NCI-H187 treated with DMSO at 0.1 percent for 48 hours (cell line): ENCODE measurements at places on chromosomes 5 and 9.

- no peak for DNase-seq
Observed at GRCh38 chr9:21154018-21154608, 12.3 kb downstream of the IFNA21 start.

DNA sequence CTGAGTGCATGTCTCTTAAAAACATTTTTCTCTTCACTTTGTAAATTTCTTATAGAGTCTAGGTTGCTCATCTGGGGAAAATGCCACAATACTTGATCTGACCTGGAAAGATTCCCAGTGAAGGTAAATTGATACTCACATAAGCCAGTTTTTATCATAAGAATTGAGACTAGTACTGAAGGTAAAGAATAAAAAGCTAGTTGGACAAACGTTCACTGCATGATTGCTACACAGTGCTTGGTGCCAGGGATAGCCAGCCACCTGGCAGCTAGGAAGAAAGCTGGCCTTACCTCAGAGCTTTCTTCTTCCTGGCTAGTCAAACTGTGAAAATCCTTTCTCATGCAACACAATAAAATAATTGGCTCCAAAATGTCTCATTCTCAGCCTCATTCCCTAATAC is 77.1 kb downstream of the MUSK start:
- DNase-seq, result no peak

GRCh38 chr5:122736086-122736845 is 38.6 kb upstream of the SNX2 start:
- no peak for DNase-seq

GRCh38 chr5:58019614-58020013 is 440.3 kb downstream of the PLK2 start:
- no peak for DNase-seq

- no peak for DNase-seq
Observed at GRCh38 chr5:76690704-76691466, 25.0 kb upstream of the F2R start.

DNA sequence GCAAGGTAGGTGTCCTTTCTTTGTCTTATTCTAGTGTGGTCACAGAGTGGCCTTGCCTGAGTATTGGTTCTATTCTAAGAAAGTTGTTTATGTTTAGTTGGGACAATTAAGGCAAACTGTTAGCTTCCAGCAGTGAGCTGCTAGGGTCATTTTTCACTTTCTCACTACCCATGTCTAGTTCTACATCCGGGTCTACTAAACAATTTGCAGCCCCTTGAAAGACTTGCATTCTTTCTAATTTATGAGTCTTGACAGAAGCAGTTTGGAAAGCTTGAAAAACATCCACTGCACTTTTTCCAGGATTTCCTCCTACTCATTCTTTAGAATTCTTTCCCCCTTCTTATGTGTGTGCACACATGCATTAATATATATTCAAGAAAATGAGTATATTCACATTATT is 892.2 kb upstream of the ACO1 start:
- DNase-seq, result no peak

DNA sequence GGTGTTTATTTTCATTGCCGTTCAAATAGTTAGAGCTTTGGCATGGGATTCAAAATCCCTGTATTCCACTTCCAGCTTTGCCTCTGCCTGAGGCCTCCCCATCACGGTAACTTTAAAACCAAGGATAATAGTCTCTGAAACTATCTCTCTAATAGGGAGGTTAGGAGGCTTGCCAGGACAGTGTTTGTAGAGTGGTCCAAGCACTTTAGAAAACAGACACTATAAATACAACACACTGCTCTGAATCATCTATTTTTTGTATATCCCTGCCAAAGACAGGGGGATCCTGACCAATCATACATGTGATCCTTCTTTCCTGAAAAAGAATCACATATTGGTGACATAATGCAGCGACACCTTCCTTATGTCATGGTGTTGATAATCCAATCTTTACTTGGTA is 326.8 kb downstream of the BNC2 start:
- no peak for DNase-seq

DNA sequence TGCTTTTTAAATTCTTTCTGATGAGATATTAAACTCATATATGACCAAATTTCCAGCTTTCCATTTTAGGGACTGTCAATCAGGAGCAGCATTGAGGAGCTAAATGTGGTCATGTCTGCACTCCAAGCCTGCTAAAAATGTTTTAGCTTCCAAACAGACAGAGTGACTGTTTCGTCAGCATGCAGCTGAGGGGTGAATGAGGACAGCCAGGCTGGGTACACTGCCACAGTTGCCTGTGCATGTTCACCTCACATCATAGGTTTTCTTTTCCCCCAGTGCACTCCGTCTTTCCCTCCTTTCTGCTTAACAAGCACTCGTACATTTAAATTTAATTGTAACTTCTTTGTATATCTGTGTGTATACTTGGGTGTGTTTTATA is 138.1 kb downstream of the ARRDC3 start:
- no peak for DNase-seq

DNA sequence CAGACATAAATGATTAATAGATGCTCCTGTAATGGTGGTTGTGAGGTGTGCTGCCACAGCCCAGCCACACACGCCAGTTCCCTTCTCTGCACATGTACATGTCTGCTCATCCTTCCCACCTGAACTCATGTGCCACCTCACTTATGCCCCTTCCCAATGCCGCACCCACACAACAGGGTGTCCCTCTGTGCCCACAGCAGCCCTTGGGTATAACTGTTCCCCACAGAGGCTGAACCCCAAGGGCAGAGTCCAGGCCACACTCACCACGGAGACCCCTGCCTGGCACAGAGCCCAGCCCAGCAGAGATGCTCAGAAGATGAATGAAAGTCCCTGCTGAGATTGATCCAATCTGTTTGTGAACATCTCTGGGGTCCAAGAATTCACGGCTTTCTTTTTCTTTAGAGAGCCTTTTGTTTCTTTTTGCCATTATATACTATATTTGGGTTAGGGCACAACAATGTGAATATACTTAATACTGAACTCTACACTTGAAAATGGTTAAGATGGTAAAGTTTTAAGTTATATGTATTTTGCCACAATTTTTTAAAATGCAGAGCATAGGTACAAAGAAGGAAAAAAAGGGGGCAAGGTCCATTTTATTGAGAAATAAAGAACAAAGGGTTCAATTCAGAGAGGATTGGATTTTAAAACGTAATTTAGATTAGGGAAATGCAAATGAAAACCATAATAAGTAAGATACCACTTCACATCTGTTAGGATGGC is 29.6 kb downstream of the IRF1 start:
- no peak for DNase-seq
